ENCODE measurements at places on chromosomes 4 and X.

DNA sequence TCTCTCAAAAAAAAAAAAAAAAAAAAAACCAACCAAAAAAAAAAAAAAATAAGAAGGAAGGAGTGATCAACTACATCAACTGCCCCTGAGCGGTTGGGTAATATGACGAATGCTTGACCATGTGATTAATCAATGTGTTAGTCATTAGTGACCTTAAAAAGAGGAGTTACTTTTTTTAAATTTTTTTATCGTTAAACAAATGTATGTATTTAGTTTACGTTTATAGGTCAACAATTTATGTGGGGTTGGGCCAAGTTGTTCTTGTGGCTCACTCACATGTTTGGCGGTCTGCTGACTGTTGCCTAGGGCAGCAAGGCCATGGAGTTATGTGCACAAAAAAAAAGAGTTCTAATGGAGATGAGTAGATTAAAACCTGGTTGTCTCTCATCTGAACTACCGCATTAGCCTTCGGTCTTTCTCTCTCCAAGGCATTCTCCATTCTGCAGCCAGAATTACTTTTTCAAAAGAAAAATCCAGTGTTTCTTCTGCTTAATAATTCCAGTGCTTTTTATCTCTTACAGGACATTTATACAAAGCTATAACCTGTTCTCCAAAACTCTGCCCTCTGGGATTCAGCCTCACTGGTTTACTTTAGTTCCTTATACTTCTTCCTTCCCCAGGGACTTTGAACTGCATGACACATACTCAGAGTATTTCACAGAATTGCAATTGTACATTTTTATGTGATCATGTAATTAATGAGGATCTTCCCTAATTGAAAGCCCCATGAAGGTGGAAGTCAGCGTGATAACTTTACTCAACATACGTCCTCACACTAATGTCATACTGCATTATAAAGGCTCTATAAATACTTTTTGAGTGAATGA is 505.5 kb downstream of the ANKRD50 start:
- DNase-seq, result peak; percentile 70

DNA sequence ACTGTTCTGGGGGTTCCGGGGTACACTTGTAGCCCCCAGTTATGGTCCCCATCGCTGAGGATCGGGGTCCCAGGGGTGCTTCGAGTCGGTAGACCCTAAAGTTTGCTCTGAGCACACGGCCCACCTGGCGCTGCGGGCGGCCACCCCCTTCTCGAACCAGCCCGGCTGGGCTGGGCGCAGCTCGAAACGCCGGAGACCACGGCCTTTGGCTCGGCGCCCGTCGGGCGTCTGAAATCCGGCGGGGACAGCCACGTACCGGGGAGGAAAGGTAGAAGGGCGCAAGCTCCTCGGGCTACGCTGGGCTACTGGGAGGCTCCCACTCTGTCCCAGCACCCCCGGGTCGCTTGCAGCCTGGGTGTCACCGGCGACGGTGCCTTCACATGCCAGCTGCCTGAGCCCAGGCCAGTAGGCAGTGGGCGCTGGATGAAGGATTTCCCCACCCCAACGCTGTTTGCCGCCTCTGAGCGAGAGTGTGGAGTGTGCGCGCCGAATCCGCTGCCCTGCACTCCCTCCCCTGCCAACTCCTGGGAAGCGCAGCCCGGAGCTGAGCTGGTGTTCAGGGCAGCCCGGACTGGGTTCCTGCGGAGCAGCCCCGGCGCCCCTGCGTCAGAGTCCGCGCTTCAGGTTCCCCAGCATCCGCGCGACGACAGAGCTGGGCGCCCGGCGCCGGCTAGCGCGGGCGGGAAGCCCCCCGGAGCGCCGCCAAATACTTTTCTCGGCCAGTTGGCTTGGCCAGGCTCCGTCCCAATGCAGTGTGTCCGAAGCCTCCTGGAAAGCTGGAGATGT is 637 bp downstream of the MAMLD1 start:
- peak; percentile 38 for DNase-seq

- DNase-seq, result no peak
Measured at GRCh38 chr4:46878641-46879040, 30.4 kb downstream of the COX7B2 start.

GRCh38 chr4:60216752-60217151 is 983.4 kb upstream of the ADGRL3 start:
- DNase-seq, result no peak

- no peak for DNase-seq
Measured at GRCh38 chr4:47752214-47752613, 85.7 kb downstream of the CORIN start.

DNA sequence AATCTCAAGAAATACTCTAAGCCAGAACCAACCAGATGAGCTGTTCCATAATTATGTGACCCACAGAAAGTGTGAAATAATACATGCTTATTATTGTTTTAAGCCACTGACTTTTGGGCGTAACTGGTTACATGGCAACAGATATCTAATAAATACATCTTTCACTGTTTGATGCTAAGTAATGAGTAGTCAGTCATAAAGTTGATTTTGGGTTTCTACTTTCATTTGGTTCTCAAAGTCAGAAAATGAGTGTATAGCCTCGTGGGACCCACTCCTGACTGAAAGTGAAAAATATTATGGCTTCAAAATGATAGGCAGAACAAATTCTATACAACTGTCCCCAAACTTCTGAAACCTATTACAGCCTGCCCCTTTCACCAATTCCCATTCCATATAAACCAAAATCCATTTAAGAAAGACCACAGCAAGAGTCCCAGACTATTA is 88.0 kb upstream of the CBR4 start:
- no peak for DNase-seq
